ENCODE measurements at places on chromosomes 13 and 19.

DNA sequence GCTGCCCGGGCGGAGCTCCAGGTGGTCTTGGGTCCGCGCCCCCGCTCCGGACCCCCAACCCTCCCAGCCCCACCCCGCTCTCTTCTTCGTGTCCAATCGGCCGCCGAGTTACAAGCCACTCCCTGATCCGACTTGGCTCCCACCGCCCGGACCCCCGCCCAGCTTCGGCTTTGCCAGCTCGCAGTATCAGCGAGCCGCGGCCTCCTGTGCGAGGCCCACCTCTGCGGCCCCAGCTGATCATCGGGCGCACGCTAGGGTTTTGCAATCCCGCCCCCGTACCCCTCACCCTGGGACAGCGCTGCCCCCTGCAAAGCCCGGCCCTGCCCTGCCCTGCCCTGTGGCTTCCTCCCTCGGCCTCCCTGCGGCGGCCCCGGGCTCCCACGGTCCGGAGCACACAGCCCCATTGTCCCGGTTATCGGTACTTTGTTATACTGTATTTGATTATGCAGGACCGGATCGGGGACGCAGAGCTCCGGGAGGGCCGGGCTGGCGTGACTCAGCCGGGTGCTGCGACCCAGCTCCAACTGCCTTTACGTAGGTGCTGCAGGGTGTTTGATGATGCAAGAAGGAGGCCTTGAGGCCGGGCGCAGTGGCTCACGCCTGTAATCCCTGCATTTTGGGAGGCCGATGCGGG, 598 bp upstream of the LPAR2 start:
- DNase-seq: peak; percentile 14

DNA sequence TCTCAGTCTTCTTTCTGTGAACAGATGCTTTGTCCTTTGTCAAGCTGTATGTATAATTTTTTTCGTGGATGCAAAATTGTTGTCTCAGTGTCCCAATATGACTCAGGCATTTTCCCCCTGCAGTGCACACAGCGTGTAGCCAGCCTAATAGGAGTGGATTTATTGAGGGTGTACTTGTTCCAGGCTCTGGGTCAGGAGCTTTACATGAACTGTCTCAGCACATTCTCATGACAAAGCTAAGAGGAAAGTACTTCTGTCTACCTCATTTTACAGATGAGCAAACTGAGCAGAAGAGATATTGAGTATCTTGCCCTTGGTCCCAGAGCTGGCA, 50.8 kb downstream of the STK24 start:
- DNase-seq: no peak

DNA sequence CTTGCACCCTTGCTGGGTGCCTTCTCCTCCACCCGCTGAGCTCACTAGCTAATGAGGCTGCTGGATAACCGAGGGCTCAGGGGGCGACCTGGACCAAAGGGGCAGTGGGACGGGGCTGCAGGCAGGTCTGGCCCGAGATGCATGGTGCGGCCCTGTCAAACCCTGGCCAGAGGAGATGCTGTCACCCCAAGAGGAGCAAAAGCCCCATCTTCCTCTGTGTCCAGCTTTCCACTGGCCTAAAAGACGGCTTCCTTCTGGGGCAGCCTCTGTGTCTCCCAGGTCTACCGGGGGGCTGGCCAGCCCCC, 261.8 kb downstream of the TBC1D4 start:
- no peak for DNase-seq

DNA sequence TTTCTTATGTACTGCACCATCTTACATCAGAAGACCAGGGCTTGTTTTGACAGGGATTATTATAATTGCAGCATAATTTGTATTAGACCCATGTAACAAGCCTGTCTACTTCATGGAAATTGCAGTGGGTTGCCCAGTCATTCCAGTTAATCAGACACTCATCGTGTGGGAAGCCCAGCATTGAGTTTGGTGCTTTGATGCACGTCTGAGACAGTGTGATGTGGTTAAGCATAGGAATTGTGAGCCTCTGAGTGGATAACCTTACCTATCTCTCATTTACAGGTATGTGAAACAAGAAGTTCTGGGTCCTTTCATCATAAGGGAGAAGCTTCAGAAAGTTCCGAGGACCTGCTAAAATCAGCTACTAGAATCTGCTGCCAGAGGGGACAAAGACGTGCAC, 12.8 kb downstream of the RGCC start:
- DNase-seq: no peak

DNA sequence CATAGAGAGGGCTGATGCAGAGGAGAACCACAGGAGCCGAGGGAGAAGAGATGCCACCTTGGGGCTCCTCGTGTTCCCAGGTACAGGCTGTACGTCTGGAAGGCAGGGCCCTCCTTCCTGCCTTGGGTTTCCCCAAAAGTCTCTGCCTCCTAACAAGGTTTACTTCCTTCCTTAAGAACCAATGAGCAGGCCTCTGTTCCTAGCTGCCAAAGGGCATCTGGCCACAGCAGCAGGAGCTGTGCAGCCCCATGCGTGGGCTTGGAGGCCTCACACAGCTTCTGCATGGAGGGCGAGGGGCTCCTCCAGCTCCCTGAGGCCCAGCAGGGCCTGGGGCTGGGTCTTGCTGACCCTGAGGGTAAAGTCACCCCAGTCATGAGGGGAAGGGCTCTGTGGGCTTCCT, 40.6 kb upstream of the TSHZ3 start:
- no peak for DNase-seq

- peak; percentile 39 for DNase-seq
These were observed 6.7 kb upstream of the PCDH17 start for GRCh38 chr13:57624565-57625435.

DNA sequence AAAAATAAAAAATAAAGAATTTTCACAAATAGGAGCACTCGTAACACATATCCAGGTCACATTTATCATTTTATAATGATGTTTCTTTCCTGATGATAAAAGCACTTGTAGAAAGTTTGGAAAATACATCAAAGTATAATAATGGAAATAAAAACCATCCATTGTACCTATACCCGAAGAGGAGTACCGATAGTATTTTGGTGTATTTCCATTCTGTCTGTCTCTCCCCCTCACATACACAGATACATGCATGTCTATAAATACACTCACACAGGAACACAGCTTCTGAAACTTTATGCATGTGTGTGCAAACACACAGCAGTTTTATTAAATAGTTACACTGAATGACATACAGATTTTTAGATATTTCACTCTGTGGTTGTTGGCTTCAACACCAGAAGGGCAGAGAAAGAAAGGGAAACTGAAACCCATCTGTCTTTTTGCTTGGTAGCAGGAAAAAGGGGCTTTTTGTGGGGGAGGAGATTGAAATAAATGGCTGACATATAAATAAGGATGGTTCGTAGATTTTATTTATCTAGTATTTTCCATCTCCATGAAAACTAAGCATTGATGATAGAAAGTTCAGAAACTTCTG, 114.8 kb downstream of the LRCH1 start:
- DNase-seq: no peak

GRCh38 chr13:63190742-63191141, 1775.1 kb upstream of the PCDH20 start:
- no peak for DNase-seq

DNA sequence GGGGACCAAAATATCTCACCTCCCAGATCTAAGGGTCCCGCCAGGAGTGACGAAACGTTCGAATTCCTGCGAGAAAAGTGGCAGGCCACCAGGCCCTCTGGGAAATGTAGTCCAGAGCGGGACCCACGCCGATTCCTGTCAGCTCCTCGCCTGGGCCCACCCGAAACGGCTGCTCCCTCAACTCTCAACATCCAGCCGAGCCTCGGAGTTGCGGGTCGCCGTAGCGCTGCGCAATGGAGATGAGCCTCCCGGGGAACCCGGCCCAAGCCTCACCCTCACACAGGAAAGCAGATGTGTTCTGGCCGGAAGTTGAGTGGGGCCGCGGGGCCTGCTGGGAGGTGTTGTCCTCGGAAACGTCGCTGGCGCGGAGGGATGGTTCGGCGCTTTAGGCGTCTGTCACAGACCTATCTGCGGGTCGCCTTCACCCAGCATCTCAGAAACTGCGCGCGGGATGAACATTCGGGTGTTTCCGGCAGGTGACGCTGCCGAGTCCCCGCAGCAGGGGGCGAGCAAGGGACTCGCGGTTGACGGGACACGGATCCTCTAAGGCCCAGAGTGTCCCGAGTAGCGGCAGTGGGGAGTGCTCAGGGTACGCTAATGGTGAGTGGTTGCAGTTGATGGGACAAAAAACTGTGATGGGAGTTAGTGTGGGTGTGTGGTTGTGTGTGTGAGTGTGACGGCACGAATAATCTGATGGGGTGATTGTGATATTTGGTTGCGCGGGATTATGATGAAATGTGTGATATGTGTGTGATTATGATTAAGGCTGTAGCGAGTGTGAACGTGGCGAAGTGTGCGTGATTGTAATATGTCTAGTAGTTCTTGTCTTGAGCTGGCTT, at the start of the genes ZNF568 and ZNF829:
ZNF568 (plus strand) TSS at position 341 of the 839 bp plus-strand sequence. CDS start 6,439 bp downstream, outside the sequence.
ZNF829 (minus strand) TSS at position 300 of the 839 bp plus-strand sequence. CDS start 1,124 bp downstream, outside the sequence.
- peak; percentile 71 for DNase-seq

GRCh38 chr13:51660813-51661212, 76.6 kb downstream of the WDFY2 start:
- no peak for DNase-seq

- DNase-seq: no peak
These were observed 8.9 kb downstream of the DHX34 start for GRCh38 chr19:47357788-47358680.

GRCh38 chr13:40528881-40529280, 137.6 kb downstream of the FOXO1 start:
- no peak for DNase-seq

DNA sequence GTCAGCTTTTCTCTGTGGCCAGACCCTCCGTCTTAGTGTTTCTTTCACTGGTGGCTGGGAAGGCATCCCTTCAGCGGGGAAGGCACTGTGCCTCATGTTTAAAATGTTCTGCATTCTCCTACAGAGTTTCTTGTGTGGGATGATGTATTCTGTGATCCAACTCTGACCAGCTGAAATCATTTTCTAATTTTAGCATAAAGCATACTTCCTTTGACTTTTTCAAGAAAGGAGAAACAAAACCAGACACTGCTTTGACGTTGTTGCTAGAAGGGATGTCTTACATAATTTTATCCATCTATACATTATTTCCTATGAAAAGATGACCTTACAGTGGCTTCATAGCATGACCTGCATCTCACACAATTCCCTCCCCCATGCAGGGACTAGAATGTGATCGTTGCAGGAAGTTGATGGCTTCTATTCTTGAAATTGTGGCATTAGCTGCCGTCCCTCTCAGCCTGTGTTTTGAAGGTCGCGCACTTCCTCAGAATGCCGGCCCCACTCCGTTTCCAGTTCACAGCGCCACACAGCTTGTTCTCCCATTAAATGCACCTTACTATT, 38.6 kb upstream of the TEX29 start:
- no peak for DNase-seq

DNA sequence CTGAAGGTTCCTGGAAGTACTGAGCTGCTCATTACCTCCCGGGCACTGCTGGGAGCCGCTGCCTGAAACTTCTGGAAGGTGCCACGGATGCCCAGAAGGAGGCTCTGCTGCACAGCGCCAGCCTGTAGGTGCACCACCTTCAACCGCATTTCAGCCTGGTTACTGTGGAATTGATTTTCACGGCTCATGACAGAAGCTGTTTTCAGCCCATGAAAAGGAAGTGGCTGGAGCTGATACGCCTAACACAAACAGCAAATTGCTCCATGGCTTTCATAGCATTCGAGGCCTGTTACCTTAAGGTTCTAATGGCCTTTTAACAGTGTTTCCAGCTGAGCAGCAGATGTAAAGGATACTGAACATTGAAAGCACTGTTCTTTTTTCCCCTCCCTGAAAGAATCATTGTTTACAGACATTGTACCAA, 22.0 kb downstream of the GPC6 start:
- DNase-seq: no peak

- DNase-seq: no peak
These were observed 30.5 kb upstream of the FAM124A start for GRCh38 chr13:51191743-51192142.

DNA sequence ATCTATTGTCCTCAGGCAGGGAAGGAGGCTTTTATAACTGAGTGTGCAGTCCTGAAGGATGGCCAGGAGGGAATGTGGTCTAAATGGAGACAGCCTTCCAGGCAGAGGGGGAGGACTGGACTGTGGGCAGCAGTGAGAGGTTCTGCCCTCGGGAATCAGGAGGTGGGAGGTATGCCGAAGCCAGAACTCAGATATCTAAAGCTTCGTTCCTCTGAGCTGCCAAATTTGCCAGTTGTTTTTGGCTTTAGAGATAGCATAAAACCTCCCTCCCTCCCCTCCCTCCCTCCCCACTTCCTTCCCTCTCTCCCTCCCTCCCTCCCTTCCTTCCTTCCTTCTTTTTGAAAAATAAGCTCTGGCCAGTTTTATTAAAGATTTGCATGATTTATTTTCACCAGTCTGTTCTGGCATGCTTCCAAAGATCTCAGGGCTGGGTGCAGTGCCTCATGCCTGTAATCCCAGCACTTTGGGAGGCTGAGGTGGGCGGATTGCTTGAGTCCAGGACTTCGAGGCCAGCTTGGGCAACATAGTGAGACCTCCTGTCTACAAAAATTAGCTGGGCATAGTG, 2.4 kb downstream of the MEDAG start:
- DNase-seq: no peak

DNA sequence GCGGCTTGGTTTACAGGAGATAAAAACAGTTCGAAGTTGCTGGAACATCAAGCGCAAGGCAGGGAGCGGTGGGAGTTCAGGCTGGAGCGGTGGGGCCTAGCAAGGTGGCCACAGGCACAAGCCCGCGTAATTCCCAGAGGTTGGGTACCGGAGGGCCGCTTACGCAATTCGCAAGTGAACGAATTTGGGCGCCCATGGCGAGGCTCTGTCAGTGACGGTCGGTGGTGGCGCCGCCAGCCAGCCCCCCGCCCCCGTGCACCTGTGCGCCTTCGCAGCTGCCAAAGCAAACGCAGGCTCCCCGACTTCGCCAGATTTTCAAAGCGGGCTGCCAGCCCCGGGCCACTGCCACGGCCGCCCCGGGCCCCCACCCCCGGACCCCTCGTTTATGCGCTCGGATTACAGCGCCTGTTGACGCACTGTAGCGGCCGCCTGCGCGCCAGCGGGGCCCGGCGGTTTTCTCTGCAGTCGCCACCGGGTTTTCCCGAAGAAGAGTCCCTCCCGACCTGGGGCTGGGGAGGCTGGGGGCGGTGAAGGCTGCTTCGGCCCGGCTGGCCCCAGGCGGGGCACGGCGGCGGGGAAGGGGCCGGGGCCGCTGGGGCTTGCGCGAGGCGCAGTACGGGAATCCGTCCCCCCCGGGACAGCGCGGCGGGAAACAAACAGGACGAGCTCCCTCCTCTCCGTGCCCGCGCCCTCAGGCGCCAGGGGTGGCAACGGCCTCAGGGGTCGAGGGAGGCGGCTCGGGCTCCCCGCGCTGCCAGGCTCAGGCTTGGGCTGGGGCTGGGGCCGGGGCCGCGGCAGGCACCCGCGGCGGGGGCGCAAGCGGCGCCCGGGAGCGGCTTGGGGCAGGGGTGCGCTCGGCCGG, 709 bp downstream of the N4BP2L1 start:
- no peak for DNase-seq
